Esophagus squamous epithelium (tissue), 5 donors: ENCODE measurements at places on chromosomes 5 and 9. TPM values are rescaled to one million over a fixed set of nuclear protein-coding genes. Genes with fewer than 3 reads are reported as not detected.

- H3K27me3 ChIP-seq: no peaks in the 10 kb centered on the region
- H3K27ac ChIP-seq: no peak overlapping the region
- no peak overlapping the region for H3K4me3 ChIP-seq
Observed at GRCh38 chr5:61055434-61056006, 106.7 kb downstream of the SMIM15 start.

- H3K27ac ChIP-seq: no peak overlapping the region
- H3K4me1 ChIP-seq: peaks cover 6% of the 10 kb centered on the region
- no peaks in the 10 kb centered on the region for H3K36me3 ChIP-seq
- no peak for DNase-seq
- H3K27me3 ChIP-seq: no peaks in the 10 kb centered on the region
Observed at GRCh38 chr5:53023969-53024368, 34.8 kb downstream of the ITGA2 start.

- no peaks in the 10 kb centered on the region for H3K4me1 ChIP-seq
- no peak for DNase-seq
- H3K36me3 ChIP-seq: no peaks in the 10 kb centered on the region
- no peak overlapping the region for H3K27ac ChIP-seq
Observed at GRCh38 chr5:161745392-161745791, 59.9 kb downstream of the GABRA6 start.

- peak overlapping the region; percentile 63 for H3K4me3 ChIP-seq
- H3K27ac ChIP-seq: peak overlapping the region; percentile 95
- H3K36me3 ChIP-seq: no peaks in the 10 kb centered on the region
- no peak for DNase-seq
- peaks cover 21% of the 10 kb centered on the region for H3K4me1 ChIP-seq
Observed at GRCh38 chr5:141512390-141512910, 23.6 kb downstream of the PCDHGC5 start.

- H3K4me1 ChIP-seq: no peaks in the 10 kb centered on the region
- H3K36me3 ChIP-seq: no peaks in the 10 kb centered on the region
- H3K27ac ChIP-seq: no peak overlapping the region
- no peak for DNase-seq
Observed at GRCh38 chr5:138647261-138647788, 72.1 kb upstream of the HSPA9 start.

DNA sequence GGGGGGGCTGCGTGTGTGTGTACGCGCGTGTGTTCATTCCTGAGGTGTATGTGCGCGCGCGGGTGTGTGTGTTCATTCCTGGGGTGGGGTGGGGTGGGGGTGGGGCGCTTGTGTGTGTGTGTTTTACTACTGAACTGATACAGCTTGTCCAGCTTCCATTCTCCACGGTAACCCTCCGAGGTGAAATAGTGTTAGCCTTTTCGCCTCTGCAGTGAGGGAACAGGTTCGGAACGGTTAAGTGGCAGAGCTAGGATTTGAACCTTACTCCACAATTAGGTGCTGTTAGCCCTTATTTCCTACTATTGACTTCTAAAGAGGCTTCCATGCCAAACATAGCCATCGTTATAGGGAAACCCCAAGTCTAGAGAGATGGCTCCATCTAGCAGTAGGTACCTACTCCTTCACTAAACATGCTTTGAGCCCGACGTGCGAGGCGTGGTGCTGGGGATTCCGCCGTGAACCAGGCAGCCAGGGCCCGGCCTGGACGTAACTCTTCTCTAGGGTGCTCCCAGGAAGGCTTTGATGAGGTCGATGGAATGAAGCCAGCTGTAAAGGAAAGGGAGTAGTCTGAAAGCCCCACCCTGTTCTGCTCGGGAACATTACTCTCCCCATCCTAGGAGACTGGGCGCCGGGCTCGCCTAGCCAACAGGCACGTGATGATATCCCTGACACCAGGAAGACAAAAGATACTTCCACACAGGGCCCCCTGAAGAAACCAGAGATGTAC, 782 bp upstream of the SKP1 start:
- peak overlapping the region; percentile 100 for H3K27ac ChIP-seq
- peak; percentile 5 for DNase-seq
- H3K36me3 ChIP-seq: no peaks in the 10 kb centered on the region
- peak overlapping the region; percentile 95 for H3K4me3 ChIP-seq

GRCh38 chr5:14855366-14855765, 16.2 kb downstream of the ANKH start:
- no peaks in the 10 kb centered on the region for H3K27me3 ChIP-seq
- no peaks in the 10 kb centered on the region for H3K4me1 ChIP-seq
- no peaks in the 10 kb centered on the region for H3K36me3 ChIP-seq
- DNase-seq: no peak
- no peak overlapping the region for H3K27ac ChIP-seq
- H3K4me3 ChIP-seq: no peak overlapping the region

GRCh38 chr5:76194340-76194739, 111.2 kb downstream of the SV2C start:
- no peak for DNase-seq
- peaks cover 22% of the 10 kb centered on the region for H3K4me1 ChIP-seq
- no peak overlapping the region for H3K4me3 ChIP-seq
- H3K27me3 ChIP-seq: no peaks in the 10 kb centered on the region
- H3K27ac ChIP-seq: no peak overlapping the region

DNA sequence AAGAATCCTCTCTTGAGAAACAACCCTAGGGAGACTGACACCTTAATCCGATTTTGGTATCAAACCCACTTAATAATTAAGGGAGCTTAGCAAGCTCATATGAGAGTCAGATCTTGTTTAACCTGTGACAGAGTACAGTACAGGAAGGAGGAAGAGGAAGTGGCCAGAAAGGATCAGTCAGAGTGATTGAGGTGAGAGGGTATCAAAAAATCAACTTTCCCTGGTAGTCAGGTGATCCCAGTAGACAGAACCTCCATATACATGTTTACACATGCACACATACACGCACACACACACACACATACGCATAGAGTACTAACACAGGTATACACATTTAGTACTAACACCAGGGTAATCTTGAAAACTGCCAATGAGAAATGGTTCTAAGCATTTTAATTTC, 56.8 kb downstream of the GLIS3 start:
- DNase-seq: no peak
- no peak overlapping the region for H3K4me3 ChIP-seq
- H3K27me3 ChIP-seq: no peaks in the 10 kb centered on the region

DNA sequence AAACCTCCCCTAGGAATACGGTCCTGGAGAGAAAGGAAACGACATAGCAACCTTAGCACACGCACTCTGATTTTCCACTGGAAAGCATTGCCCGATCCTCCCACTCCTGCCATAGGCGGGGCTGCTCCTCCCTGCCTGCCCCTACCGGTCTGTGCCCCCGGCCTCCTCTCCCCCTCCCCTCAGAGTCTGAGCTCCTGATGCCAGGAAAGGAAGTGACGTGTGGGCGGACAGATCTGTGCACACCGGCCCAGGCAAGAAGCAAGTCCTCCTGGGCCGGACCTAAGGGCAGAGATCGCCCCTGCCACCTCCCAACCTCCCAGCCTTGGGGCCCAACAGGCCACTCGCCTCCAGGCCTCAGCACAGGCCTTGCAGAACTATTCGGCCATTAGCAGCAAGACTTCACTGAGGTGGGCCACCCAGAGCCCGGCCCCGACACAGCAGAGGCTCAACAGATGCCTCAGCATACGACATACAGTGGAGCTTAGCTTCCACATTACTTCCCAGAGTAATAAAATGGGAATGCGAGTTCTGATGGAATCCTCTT, 7.2 kb downstream of the NINJ1 start:
- no peaks in the 10 kb centered on the region for H3K27me3 ChIP-seq
- no peak for DNase-seq
- peak overlapping the region; percentile 96 for H3K27ac ChIP-seq
- peaks cover 63% of the 10 kb centered on the region for H3K4me1 ChIP-seq

DNA sequence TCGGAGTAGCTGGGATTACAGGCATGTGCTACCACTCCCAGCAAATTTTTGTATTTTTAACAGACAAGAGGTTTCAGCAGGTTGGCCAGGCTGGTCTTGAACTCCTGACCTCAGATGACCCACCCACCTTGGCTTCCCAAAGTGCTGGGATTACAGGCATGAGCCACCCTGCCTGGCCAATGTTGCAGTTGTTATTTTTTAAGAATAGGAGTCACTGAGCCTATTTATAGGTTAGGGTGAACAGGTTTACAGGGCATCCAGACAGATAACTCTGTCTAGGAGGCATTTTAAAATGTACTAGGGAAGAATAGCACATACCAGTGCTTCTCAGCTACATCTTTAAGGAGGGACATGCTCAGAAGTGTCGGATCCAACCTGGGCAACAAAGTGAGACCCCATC, 60.1 kb upstream of the BNC2 start:
- no peaks in the 10 kb centered on the region for H3K36me3 ChIP-seq
- H3K4me3 ChIP-seq: no peak overlapping the region
- DNase-seq: no peak
- no peaks in the 10 kb centered on the region for H3K4me1 ChIP-seq
- no peak overlapping the region for H3K27ac ChIP-seq

GRCh38 chr5:97979740-97980139, 793.7 kb upstream of the RGMB start:
- H3K27ac ChIP-seq: no peak overlapping the region
- H3K4me3 ChIP-seq: no peak overlapping the region
- DNase-seq: no peak
- no peaks in the 10 kb centered on the region for H3K27me3 ChIP-seq

DNA sequence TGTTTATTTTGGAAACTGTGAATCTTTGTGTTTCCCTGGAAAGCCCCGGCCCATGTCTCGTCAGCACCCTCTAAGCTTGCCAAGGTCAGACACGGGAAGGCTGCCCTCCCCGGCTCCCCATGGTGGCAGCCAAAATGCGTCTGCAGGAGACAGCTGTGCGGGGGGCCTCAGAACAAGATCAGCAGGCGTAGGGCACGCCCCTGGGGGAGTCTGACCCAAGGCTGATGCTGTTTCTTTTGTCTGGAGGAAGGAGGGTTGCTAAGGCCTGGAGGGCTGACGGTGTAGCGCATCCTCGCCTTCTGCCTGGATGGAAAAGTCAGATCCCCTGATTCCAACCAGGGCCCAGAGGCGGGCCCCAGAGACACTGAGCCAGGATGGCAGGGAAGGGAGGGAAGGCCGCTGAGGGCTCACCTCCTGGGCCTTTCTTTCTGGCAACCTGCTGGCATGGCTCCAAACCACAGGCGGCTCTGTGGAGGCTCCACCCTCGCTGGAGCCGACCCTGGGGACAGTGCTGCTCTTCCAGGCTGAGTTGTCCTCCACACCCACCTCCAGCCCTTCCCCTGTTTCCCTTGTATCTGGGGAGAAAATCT, 57.2 kb downstream of the OLFM1 start:
- H3K36me3 ChIP-seq: no peaks in the 10 kb centered on the region
- DNase-seq: no peak
- no peak overlapping the region for H3K4me3 ChIP-seq
- H3K27ac ChIP-seq: no peak overlapping the region
- H3K27me3 ChIP-seq: no peaks in the 10 kb centered on the region
- H3K4me1 ChIP-seq: peaks cover 12% of the 10 kb centered on the region

DNA sequence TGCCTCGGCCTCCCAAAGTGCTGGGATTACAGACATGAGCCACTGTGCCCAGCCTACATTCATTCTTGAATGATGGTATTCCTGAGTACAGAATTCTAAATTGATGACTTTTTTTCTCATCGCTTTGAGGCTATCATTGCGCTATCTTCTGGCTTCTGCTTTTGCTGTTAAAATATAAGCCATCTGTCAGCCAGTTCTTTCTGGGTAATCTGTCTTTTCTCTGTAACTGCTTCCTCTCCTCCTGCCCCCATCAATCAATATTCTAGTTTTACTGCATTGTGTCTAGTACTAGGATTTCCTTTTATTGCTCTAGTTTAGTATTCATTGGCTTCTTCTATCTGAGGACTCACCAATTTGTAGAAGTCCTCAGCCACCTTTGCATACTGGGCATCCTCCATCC, 89.0 kb downstream of the PLPP1 start:
- H3K27me3 ChIP-seq: no peaks in the 10 kb centered on the region
- H3K4me1 ChIP-seq: no peaks in the 10 kb centered on the region
- DNase-seq: no peak

The ANKRD34B gene
- not detected for total RNA-seq

The EIF4E1B gene
- not detected for total RNA-seq

The NR2F1-AS1 gene
- 1.6 TPM for total RNA-seq

The RETREG1 gene
- total RNA-seq: 0.68 TPM
